GM12891 (cell line): ENCODE measurements at places on chromosomes 3 and 15.

- no peak for DNase-seq
Measured at GRCh38 chr3:4885316-4885715, 93.9 kb upstream of the BHLHE40 start.

GRCh38 chr3:128585189-128585588, 65.4 kb downstream of the RPN1 start:
- no peak for DNase-seq

- DNase-seq: no peak
Measured at GRCh38 chr15:68352401-68353062, 75.0 kb downstream of the FEM1B start.

- no peak for DNase-seq
Measured at GRCh38 chr3:57706462-57706861, 13.6 kb upstream of the DENND6A start.

DNA sequence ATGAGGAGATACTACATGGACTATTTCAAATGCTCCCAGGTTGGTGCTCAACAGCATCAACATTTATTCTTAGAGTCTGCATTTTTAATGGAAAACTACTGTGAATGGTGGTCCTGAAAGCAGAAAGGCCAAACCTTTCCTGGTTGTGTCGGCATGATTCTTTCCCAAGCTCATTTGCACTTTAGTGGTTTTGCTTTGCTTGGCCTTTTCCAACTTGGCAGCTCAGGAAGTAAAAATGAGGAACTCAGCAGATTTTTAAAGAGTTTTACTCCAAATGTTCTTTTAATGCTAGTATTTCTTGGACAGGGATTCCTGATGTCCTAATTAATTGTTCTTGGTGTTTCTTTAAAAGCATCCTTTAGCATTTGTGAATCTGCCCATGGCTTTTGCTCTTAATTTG, 197.4 kb downstream of the SLC9A9 start:
- DNase-seq: no peak

DNA sequence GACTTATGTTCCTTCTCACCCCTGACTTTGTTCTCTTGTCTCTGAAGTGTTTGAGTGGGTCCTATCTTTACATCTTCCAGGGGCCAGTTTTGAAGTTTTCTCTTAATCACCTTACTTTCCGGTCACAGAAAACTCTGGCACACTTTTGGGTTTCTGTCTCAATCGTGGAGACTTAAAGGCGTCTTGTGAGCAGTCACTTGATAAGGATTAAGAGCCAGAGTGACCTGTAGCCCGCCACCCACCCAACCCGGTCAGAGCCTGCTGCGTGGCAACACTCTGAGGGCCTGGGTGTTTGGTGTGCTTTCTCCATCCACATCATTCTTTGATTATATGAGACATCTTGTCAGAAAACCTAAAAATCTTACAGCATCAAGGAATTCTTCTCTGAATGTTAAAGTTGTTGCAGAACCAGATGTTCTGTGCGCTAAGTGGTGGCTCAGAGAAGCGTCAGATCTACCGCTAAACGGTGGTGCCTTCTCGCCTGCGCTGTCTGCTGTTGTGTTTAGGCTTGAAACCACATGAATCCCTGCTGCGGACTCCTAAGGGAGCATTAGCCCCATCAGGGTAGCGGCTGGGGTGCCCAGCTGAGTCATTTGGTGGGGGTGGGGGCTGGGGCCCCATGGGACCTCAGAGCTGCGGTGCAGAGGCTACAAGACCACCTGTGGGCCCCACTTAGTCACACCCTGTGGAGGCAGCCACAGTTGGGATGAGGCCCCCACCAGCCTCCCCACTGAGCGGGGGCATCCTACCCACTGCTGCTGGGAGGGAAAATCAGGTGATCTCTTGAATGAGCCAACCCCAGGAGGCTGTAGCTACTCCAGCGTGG, 158.7 kb upstream of the BHLHE40 start:
- DNase-seq: no peak
